ENCODE measurements at places on chromosomes 3 and 15. TPM values are rescaled to one million over a fixed set of nuclear protein-coding genes. Genes with fewer than 3 reads are reported as not detected.

DNA sequence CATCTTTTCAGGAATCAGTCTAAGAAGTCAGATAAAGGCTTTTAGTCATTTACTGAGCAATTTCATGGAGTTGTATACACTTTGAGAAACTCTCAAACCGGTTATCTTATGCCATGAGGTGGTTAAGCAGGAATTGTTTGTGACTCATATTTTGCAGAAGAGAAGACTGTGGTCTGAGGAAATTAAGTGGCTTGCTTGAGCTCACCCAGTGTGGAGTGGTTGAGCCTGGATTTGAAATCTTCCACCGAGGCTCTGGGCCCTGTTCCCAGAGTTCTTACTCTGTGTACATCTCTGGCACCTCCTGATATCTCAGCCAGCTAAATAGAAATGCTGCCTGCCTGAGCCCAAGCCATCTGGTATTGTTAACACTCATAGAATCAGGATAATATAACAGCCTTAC lies 37.8 kb upstream of the BCL6 start:
- peak; percentile 64 for DNase-seq

- no peak for DNase-seq
Measured at GRCh38 chr15:65870889-65871533, 1.7 kb downstream of the RAB11A start.

- no peak for DNase-seq
Measured at GRCh38 chr15:95394186-95395067, 936.1 kb upstream of the NR2F2 start.

The GBE1 gene
- 30.8 TPM for total RNA-seq

The IFRD2 gene
- total RNA-seq, result 77.7 TPM

DNA sequence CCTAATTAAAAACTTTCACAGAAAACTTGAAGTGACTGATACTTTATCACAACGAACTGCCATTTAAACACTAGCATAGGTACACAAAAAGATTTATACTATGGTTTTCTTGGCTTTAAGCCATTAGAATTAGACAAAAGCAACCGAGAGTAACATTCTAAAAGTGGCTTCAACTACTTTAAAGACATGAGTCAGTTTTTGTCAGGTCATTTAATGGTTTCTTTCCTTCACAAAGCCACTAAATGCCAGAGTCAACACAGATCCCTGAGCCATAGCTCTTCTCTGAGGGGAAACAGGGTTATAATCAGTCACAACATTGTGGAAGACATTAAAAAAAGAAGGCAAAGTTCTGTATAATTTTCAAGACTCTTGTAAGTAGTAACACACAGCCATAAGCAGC lies 54.6 kb downstream of the CAPN3 start:
- no peak for DNase-seq
